Eye (tissue), 1 donor: ENCODE measurements at places on chromosomes 3 and 15.

DNA sequence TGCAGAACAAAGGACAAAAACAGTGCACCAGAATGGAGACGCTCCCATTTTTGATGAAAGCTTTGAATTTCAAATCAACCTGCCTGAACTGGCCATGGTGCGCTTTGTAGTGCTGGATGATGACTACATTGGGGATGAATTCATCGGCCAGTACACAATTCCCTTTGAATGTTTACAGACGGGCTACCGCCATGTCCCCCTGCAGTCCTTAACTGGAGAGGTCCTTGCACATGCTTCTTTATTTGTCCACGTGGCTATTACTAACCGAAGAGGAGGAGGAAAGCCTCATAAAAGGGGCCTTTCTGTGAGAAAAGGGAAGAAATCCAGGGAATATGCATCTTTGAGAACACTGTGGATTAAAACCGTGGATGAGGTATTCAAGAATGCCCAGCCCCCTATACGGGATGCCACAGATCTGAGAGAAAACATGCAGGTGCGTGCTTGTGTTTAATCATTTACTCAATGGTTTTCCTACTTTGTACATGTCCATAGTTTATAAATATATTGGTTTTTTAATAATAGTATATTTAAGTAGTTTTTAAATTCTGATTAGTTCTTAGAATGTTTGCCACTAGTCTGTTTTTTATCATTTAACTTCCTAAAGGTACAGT, 127.1 kb downstream of the PLCL2 start:
- DNase-seq = no peak

DNA sequence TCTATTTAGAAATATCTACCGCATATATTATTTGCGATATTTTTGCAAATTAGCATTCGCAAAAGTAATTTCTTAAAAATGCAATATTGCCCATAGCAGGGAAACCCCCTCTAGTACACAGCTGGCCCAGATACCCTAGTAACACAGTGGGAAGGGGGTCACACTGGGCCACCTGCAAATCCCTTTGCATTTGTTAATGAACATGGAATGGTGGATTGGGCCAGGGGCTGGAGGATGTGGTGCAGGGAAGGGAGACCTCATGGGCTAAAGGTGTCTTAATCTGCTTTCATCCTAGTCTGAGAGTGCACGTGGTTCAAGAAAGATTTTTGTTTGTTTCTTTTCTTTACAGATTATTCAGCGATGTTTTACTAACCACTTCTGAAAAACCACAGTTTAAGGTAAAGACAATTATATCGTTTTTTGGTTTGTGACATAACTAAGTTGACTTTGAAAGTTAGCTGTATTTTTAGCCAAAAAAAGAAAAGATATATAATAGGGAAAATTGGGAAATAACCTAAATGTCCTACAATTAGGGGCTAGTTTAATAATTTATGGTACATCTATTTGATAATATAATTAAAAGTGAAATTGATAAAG, 30.0 kb downstream of the PDHB start:
- DNase-seq = no peak

- DNase-seq = no peak
These were observed 209.1 kb downstream of the NR1D2 start for GRCh38 chr3:24154013-24154695.

- no peak for DNase-seq
These were observed 6.3 kb upstream of the TIPIN start for GRCh38 chr15:66362776-66363175.

GRCh38 chr3:56983427-56983826, 77.0 kb upstream of the SPATA12 start:
- DNase-seq = no peak

DNA sequence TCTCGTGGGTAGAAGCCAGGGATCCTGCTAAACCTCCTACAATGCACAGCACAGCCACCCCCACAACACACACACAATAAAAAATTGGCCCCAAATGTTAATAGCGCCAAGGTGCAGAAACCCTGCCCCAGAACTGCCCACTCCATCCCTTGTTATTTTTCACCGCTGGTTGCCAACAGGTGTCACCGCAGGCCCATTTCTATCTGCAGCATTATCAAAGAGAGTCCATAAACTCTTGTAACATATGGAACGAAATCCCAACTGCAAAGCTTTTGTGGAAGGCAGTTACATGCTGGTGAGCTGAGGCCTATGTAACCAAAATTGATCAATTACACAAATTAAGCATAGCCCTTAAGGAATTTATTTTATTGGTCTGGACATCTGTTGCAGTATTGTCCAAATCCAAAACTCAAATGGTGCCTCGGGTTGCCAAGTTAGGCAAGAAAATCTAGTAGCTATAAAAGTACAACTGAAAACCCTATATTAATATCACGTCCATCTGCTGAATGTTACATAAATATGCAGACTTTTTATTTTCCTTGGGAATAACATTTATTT, 66.2 kb downstream of the SAMMSON start:
- peak; percentile 64 for DNase-seq

DNA sequence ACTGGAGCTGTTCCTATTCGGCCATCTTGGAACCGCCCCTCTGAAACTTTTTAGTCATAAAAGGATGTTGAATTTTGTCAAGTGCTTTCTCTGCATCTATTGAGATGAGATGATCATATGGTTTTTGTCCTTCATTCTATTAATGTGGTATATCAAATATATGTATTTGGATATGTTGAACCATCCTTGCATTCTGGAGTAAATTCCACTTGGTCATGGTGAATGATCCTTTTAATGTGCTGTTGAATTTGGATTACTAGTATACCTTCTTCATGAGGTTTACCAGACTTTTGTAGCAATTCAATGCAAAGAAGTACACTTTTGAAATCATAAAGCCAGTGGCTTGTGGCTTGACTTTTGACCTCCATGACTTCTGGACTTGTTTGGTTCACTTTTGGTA, 33.4 kb upstream of the XRN1 start:
- peak; percentile 7 for DNase-seq

DNA sequence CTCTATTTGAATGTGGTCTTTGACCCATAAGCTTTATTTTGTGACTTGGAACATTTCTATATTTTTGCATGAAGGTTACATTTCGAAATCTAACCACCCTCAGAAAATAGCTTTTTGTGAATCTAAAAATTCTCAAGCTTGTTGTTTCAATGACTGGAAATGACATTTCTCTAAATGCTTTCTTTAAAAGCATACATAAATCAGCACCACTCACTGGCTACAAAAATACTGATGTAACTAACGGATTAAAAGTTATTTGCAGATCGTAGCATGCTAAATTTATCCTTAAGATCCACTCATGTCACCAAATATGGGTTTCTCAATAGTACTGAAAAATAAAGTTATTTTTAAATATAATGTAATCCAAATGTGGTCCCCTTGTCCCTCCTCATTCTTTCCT, 55.2 kb upstream of the ACAN start:
- DNase-seq = no peak

DNA sequence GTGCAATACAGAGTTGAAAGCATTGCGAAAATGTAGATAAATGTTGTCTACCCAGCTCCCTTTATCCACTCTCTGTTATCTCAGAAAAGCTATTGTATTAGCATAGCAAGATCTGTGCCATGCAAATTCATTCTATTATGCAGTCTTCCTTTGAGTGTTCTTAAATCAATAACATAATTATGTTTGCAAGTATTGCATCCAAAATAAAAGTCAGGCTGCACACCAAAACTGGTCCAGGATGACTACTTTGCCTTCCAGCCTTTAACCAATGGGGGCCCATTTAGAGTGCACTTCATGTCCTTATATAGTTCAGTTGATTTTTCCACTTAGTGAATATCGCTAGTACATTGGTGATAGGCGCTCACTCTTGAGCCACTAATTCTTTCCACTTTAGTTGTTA, 107.4 kb upstream of the MLF1 start:
- DNase-seq = no peak

DNA sequence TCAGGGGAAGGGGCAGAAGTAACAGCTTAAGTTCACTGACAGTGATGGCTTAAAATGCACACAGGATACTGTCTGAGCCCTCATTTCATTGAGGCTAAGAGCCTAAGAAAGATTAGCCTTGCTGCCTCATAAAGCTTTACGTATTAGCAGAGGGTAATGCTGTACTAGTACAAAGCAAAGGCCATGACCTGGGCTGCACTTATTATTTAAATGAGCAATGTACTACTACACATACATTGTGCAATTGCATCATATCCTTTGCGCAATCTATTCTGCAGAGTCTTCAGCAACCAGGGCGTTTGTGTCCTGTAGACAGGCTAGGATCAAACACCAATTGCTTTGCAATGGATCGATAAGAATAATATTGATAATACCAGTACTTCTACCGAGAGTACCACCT, 221.8 kb downstream of the TPRG1 start:
- DNase-seq = no peak

DNA sequence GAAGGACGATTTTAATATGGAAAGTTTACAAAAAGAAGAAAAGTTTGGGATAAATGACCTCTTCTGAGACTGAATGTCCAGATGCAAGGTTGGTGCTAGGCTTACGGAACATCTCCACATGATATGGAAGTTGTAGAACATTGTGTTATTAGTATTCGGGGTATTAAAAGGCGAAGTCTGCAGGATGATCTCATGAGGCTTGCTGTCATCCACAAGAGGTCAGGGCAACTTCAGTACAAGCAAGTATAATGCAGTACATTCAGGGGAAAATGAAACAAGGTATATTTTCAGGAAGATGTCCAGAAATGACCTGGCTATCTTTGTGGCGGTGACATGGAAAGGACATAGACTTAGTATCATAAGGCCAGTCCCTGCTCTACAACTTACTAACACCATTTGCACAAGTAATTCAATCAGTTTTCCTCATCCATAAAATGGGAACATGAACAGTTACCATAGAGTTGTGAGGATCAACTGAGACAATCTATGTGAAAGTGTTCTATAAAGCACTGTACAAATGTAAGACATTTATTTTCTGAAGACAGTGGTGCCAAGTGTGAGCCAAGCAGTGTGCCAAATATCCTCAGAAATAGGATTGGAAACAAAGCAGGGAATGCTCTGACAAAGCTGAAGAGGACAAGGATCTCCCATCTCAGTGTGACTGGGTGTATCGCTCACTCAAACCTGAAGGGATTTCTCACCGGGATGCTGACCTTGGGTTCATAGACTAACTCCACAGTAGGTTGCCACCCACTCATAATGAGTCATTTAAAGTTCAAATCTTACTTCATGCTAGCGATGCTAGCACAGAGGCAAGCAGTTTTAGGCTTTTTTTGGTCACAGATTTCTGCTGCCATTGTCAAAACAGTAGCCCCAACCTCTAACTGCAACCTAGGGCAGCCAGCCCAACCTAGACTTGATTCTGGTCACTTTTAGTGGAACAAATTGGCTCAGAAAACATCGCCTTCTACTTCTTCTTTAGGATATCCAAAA, 118.3 kb downstream of the TIGIT start:
- no peak for DNase-seq

DNA sequence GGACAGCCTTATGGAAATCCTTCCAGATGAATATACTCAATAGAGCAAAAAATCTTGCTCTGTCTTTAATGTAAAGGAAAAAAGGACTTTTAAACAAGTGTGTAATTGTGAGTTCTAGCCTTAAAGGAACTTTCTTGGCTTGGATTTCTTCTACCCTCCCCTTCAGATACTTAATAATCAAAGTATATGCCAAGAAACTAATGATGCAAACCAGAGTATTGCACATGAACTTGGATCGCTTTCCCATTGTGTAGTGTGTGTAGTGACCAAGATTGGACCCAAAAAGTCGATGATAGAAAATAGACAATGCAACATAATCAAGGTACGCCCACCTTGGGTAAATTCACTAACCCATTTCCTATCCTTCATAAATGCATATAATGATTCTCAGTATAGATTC, 123.8 kb downstream of the TIGIT start:
- no peak for DNase-seq
